ENCODE measurements at places on chromosomes 11 and 22.

DNA sequence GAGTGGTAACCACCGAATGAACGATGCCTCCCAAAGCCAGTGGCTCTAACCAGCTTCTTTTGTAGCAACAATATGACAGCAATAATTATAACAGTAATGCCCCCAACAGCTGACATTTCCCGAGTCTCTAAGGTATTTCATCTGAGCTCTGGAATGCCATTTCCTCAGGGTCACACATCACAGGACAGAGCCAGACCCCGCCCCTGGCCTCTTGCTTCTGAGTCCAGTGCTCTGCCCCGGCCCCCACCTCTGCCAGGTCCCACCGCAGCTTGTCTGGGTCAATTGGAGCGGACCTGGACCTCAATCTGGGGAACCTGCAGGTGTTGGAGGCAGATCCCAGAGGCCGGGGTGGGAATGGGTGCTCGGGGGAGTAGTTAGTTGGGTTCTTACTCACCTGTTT is 63.8 kb downstream of the IGLL1 start:
- DNase-seq, result no peak

GRCh38 chr11:93244018-93244417 is 46.2 kb upstream of the SLC36A4 start:
- DNase-seq, result no peak

- no peak for DNase-seq
These were observed 184.9 kb downstream of the SBF2 start for GRCh38 chr11:10108915-10109680.

GRCh38 chr11:1770528-1770927 is 6.8 kb upstream of the CTSD start:
- no peak for DNase-seq

DNA sequence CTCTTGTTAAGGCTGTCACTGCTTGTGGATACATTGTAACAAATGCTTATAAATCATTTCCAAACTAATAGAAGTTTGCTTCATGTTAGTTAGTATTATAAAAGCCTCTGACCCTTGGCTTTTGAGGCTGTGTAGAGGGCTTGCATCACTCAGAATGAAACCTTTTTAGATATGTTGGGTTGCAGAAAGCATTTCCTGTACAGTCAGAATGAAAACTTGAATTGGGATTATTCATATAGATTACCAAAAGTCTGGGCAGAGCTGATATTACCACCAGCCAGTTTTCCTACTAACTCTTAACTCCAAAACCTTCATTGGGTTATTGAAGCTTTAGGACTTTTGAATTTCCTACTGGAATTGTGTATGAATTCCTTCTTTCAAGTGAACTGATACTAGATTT is 12.0 kb downstream of the KMT2A start:
- no peak for DNase-seq

GRCh38 chr11:117473481-117474091 is 145.9 kb downstream of the CEP164 start:
- DNase-seq, result no peak

DNA sequence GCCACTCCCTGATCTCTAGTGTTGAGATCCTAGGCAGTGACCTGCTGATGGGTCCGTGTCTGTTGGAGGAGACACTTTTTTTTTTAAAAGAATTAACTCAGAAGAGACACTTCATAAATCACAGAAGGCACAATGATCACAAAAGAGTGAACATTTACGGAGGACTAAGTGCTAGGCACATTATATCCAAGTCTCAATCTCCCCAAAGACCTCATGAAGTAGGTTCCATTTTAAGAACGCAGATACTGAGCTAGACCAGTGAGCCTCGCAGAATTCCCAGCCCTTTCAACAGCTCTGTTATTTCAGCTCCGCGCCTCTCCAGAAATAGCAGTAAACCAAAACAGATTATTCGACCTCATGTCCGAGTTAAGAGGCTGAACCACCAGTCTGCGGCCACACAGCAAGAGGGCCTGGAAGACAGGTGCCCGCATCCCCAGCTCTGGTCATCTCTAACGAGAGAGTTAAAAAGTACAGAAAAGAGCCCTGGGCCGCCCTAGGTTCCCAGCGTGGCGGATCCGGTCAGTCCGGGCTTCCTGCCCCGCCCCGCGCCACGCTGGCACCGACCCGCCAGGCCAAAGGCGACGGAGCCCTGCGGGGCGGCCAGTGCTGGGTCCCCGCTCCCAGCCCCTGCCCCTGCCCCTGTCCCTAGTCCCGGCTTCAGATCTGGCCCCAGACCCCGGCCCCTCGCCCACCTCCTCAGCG is 612 bp downstream of the XBP1 start:
- no peak for DNase-seq

- DNase-seq, result no peak
These were observed 16.9 kb upstream of the DDX17 start for GRCh38 chr22:38523029-38523428.

GRCh38 chr11:19433367-19433766 is 192.6 kb upstream of the E2F8 start:
- DNase-seq, result no peak

- no peak for DNase-seq
These were observed 132.8 kb upstream of the PITPNB start for GRCh38 chr22:28051787-28052356.

GRCh38 chr11:95794086-95794485 is 3.8 kb downstream of the CEP57 start:
- no peak for DNase-seq

- DNase-seq, result no peak
These were observed 227.6 kb downstream of the MN1 start for GRCh38 chr22:27574002-27574366.

GRCh38 chr11:73705053-73705452 is 55.8 kb downstream of the RAB6A start:
- no peak for DNase-seq

DNA sequence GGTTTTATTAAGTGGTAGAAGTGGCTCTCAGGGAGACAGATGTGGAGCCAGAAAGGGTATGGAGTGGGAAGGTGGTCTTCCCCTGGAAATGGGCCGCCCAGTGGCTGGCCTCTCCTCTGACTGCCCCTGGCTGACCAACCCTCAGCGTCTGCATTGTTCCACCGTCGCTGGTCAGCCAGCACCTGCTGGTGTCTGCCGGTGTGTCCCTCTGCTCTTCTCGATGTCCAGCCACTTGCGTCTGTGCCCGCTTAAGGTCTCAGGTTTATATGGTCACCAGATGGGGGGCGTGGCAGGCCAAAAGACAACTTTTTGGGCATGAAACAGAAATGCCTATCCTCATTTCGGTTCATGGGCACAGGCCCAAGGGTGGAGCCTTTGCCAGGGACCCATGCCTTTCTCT is 1221.5 kb downstream of the JRKL start:
- no peak for DNase-seq

DNA sequence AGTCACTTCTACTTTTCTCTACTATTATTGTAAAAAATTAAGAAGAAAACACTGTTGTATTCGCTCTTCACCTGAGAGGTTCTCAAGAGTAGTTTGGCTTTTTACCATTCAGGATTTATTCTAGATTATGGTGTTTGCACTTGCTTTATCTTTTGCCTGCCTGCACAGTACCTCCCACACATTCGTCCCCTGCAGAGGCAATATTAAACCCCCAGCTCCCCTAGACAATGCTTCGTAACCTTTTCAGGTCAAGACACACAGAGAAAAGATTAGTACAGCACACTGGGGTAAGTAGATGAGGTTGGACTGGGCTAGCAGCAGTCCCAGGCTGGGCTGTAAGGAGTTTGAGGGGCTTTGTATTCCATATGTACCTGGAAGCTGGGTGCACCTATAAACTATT is 62.4 kb downstream of the TNRC6B start:
- no peak for DNase-seq

DNA sequence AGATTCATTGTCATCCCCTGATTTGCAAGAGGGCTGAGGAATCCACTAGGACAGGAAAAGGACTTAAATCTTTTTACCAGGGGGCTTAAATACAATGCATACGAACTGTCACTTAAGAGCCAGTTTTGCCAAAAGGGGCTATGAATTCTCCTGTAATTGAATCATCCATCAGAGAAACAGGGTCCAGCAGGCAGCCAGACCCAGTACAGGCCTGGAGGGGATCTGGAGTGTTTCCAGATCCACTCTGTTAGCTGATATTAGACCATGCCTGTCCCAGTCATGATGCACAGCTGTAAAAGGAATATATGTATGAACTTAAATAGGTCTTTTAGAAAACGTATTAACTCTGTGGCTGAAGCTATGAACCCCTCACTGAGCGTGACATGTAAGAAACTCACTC is 53.8 kb upstream of the PRSS23 start:
- no peak for DNase-seq

- DNase-seq, result no peak
These were observed 44.9 kb upstream of the TCF20 start for GRCh38 chr22:42315392-42315756.

GRCh38 chr11:108807262-108807661 is 142.4 kb downstream of the DDX10 start:
- DNase-seq, result no peak

- no peak for DNase-seq
These were observed 135.1 kb downstream of the SHANK2 start for GRCh38 chr11:71117311-71117710.

DNA sequence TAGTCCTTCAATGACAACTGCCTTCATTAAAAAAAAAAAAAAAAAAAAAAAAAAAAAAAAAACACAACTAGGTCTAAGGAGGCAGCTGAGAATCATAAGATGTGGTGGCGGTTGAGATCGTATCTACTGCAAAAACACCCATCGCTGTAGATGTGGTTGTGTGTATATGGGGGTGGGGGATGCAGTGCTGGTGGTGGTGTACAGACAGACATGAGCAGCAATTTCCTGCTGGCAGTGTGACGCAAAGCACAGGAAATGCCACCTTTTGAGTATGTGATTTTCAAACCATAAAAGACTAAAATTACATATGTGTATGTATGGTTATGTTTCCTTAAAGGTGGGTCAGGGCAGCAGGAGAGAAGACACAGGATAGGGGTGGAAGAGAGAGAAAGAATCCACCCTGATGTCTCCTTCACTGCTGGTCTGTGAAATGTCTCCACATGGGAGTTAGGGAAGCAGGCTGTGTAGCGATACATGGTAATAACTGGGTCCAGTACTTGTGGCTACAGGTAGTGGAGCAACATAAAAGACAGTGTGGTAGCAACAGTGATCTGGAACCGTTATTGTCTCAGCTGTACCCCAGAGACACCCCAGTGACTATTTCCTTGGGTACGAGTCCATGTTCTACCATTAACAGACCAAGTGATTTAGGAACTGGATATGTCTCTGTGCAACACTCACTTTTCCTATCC is 57.9 kb downstream of the SYTL2 start:
- DNase-seq, result peak; percentile 80

DNA sequence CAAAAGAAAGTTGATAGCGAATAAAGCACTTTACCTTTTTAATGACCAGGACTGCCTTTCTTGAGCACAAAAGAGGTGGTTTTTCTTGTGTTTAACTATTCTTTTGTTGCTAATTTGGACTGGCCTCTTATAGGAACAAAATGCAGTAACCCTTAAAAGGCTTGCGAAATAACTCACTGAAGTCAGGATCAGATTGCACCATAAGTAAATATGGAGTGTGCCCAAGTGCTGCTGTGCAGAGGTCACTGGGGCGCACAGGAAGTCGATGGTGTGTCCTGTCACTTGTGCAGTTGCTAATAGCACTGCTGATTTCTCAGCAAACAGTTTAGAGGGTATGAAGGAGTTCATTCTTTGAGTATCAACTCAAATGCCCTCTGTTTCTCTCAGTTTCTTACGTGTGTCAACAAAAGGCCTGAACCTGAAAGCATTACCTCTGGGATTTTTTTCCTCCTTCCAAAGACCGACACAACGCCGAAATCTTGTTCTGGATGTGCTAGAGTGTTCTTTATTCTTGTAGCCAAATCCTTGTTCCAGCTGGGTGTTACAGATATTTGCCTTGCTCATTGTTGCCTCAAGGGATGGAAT is 71.3 kb downstream of the ATXN10 start:
- no peak for DNase-seq

Data from stimulated activated CD4-positive, alpha-beta T cell treated with anti-CD3 and anti-CD28 coated beads, Interleukin-1b, Interleukin-23, amount 100 ng/mL, for 1 hour (primary cell).